ENCODE measurements at places on chromosomes 12 and 14. TPM values are rescaled to one million over a fixed set of nuclear protein-coding genes. Genes with fewer than 3 reads are reported as not detected.

The CLECL1 gene
- not detected for total RNA-seq

The SLC10A1 gene
- total RNA-seq = not detected

The GON7 gene
- 13.7 TPM for total RNA-seq

The NPAS3 gene
- not detected for total RNA-seq

The PELI2 gene
- 1.0 TPM for total RNA-seq

The HOXC12 gene
- total RNA-seq = 0.27 TPM

The NIN gene
- 7.4 TPM for total RNA-seq

The KRT75 gene
- not detected for total RNA-seq

DNA sequence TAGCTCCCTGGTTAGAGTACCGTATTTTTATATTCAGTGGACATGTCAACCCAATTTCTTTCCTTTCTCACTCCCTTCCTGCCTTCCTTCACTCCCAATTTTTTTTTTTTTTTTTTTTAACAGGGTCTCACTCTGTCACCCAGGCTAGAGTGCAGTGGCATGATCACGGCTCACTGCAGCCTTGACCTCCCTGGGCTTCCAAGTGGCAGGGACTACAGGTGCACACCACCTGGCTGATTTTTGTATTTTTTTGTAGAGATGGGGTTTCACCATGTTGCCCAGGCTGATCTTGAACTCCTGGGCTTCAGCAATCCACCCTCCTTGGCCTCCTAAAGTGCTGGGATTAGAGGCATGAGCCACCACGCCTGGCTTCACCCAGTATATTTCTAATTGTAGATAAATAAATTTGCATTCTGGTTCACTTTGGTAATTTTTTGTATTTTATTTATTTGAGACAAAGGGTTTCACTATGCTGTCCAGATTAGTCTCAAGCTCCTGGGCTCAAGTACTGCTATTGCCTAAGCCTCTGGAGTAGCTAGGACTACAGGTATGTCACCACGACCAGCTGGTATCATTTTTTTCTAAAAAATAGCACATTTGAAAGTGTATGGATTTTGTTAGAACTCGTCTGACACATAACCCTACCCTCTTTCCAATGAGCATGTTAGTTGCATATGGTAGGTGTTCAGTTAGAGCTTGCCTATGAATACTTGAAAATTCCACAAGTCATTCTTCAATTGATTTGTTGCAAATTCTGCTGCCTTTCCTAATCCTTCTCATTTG is 15.7 kb downstream of the SLC38A2 start:
- no peak for DNase-seq

DNA sequence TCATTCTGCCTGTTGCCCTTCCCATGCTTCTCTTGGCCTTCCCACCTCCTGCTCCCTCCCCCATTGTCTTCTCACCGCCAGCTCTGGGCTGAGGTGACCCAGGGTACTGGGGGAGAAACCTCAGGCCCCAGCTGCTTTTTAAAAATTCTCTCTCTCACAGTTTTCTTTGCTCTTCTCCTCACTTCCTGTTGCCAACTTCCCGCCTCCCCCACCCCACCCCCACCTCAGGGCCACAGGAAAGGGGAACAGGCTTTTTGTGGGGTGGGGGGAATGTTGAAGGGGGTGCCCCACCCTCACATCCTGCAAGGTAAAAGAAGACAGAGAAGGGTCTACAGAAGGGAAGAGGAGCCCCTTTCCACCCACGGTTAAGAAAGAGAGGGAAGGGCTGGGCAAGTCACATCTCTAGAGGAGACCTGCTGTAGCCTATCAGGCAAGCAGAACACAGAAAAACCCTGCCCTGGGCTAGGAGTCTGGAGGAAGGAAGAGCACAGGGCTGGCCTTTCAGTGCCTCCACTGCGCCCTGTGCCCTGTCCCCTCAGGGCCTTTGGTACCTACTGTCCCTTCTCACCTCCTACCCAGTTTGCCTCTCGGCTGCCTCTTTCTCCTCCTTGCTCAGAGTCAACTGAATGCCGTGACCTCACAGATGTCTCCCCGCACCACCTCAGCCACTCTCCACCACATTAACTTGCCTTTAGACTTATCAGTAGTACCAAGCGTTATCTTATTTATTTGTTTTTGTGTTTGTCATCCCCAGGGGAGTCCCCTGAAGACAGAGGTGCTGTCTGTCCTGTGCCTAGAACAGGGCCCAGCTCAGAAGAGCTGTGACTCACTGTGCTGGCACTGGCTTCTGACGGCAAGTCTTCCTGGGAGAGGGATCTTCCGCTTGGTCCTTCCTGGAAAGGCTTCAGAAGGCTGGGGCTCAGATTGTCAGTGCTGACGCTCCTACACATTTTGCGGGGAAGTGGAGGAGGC is 1.7 kb downstream of the ARHGAP9 start:
- DNase-seq = peak; percentile 62

DNA sequence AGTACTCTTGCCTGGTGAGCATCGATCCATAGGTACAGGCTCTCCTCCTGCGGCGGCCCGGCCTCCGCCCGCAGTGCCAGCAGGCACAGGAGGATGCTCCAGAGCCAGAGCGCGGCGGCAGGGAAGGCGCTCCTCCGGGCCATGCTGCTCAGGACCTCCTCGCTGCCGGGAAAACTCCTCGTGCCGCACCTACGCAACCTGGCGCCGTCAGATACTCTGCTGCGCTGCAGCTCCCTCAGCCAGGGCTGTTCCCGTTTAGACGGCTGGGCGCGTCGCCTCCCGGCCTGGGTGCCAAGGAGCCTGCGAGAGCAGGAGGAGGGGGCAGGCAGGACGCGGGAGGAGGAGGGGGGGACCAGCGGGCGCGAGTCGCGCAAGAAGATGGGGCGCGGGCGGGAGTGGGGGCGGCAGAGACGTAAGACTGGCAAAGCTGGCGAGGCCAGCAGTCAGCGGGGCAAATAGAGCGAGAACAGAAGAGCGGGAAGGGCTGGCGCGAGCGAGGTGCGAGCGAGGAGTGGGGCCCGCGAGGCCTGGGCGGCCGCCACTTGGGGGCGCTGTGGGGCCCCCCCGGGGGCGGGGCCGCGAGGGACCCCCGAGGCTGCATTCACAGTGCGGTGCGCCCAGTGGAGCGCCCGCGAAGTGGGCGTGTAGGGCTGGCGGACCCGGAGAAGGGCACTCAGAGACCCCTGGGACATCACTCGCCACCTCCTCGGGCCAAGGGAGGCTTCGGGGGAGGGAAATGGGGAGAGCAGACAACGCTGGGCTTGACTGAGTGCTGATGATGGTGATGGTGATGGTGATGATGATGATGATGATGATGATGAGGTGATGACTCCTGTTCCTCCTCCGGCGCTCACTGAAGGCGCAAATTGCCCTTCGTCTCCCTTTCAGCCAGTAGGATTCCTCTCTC is at the start of gene WIF1:
WIF1 (minus strand) TSS at position 257 of the 907 bp plus-strand sequence; CDS start at position 143, 114 bp downstream.
- DNase-seq = no peak

- no peak for DNase-seq
Observed at GRCh38 chr12:6952121-6952862, 1.1 kb downstream of the PTPN6 start.

DNA sequence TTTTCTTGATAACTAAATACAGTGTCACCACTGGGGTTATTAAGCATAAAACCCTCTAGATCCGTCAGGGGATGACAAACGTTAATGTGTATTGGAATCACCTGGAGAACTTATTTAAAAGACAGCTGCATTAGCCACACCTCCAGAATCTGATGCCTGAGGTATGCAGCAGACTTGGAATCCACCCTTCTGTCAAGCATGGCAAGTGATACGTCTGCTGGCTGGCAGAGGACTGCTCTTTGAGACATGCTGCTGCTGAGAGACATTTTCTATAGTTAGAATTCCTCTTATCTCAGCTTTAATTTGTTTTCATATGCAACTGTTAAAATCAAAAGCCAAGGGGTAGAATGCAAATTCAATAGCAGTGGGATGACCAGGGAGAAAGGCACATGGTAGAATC is 496.3 kb downstream of the NELL2 start:
- DNase-seq = no peak

GRCh38 chr12:69007855-69008351 is 74.9 kb upstream of the CPM start:
- DNase-seq = no peak

DNA sequence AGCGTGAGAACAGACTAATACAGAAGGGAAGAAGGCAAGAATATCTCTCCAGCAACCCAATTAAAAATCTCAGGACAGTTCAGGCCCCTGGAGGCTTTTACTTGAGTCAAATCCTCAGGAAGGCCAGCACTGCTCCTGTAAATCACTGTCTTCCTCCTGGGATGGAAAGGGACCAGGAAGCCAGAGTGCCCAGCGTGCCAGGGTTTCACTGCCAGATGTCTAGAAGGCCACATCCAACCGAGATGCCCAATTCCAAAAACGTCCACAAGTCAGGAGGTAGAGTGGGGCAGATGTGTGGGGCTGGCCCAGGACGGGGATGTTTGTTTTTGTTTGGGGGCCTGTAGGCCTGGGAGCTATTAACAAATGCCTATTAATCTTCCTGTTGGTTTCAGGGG is 332.0 kb downstream of the MED13L start:
- DNase-seq = no peak

- DNase-seq = no peak
Observed at GRCh38 chr12:121568971-121569751, 11.7 kb downstream of the KDM2B start.

DNA sequence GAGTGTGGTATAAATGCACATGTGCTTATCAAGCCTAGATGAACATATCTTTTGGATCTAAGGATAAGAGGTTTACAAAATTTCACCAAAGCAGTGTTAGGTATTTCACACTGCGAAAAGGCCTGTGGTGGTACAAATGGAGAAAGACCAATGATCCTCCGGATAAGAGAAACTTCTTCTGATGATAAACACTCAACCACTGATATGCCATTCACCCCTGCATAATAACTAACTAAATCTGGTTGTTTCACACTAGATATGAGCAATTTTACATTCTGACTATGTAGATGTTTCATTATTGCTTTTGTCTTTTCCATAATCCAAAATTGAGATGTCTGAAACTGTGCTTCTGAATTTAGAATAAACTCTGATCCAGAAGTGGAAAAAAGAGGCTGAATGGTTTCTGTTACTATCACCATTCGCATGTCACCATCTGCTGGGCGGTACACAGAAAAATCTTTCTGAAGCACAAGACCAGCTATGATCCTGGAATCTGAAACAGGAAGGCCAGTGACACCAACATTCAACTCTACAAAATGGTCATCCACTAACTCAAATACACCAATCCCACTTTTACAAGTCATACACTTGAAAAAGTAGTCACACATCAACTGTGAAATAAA is 1.3 kb downstream of the BBS10 start:
- no peak for DNase-seq

DNA sequence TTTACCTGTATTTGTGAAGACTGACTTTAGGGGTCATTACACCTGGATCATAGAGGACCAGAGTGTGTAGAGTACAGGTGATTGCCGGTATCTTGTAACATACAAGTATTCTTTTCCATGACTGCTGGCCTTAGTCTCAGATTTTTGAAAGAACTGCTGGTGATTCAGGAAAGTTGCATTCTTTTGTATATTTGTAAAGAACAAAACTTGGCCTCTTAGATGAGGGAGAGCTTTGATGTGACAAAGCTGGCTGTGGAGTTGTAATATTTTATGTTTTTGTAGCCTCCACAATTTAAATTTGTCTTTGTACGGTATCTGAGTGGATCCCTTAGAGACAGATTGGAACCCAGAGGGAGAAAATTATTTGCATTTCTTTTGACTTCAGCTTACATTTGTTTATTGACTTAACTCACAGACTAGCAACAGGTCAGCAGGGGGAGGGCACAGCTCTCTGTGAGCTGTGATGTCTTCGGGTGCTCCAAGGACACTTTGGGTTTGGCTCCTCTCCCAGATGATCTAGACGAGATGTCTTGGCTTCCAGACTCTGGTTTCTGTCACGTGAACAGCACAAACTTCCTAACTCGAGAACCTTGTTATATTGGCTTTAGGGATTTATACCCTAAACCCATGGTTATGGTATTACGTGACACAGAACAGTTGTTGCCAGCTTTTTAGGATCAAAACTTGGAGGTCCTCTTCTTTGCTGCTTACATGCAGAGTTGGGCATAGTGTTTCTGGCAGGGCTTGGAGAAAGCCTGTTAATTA is 65.9 kb downstream of the DAAM1 start:
- no peak for DNase-seq

GRCh38 chr12:95446506-95446900 is 27.4 kb upstream of the METAP2 start:
- peak; percentile 40 for DNase-seq

DNA sequence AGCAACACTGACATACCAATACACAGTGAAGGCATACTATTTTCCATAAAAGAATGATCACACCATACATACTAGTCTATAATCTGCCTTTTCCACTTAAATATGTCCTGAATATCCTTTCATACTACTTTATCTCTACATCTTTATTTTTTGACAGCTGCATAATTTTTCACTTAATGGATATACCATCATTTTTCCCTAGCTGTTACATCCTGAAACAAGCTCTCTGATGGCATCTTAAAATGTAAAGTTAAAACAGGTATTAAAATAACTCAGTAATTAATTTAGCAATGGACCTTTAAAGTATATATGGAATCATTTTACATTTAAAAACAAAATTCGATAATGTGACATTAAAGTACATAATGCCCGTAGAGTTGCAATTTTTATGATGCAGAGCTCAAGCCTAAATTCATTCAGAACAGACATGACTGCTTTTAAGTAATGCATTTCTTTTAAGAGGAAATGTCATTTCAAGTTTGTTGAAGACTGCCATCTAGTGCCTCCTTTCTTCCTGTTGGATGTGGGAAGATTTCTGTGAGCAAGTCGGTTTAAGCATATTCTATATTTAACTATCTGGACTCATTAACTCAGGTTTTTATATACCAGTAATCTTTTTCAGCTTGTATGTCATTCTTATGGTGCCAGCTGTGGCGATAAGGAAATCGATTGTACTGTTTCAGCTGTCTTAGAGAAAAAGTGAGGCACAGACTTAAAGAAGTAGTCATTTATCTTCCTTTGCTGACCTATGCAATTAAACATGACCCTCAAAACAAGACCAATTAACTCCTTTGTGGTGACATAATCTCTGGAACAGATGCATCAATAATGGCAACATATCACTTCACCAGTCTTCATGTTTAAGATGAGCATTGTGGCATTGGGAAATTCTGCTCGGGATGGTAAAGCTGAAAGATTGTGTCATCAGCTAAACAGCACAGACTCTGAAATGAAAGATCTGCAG is 20.3 kb downstream of the PRICKLE1 start:
- no peak for DNase-seq

DNA sequence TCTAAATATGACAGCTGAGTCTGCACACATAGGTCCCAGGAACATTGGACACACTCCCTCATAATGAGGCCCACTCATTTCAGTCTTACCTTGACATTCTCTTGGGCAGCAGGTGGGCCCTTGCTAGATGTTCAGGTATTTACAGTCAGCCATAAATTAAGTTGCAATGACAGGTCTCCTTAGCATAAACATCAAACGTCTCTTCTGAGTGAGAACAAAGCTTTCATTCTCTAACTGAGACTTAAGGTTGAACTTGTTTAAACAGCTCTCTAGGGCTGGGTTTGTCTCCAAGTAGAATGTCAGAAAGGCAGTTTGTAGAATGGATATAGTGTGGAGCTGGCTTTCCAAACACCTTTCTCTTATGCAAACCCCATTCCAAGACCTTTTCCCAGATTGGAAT is 10.3 kb downstream of the ACVR1B start:
- no peak for DNase-seq

- no peak for DNase-seq
Observed at GRCh38 chr14:96929950-96930349, 132.8 kb downstream of the VRK1 start.

Measured in K562 (cell line).